ENCODE measurements at places on chromosomes 2 and 18. TPM values are rescaled to one million over a fixed set of nuclear protein-coding genes. Genes with fewer than 3 reads are reported as not detected.

The LHCGR gene
- total RNA-seq: not detected

The SLC16A14 gene
- total RNA-seq: 0.37 TPM

The NYAP2 gene
- total RNA-seq: 0.05 TPM

The LCT gene
- total RNA-seq: 0.29 TPM

The FAP gene
- not detected for total RNA-seq

The OBSL1 gene
- total RNA-seq: 0.83 TPM

The CDKL4 gene
- total RNA-seq: not detected

The COL3A1 gene
- not detected for total RNA-seq

The UGT1A3 gene
- total RNA-seq: not detected

The ZNF519 gene
- total RNA-seq: 25.0 TPM

The NEU4 gene
- 1.4 TPM for total RNA-seq

The COL6A3 gene
- 17.3 TPM for total RNA-seq

The ZC3H8 gene
- total RNA-seq: 23.6 TPM

The CPLX4 gene
- total RNA-seq: not detected

The ABCG5 gene
- not detected for total RNA-seq

The PLCD4 gene
- 0.24 TPM for total RNA-seq

The CDK15 gene
- not detected for total RNA-seq

The PRSS56 gene
- total RNA-seq: not detected

The RBMS1 gene
- total RNA-seq: 55.1 TPM

The PSMA8 gene
- 1.9 TPM for total RNA-seq

The STPG4 gene
- total RNA-seq: not detected

The IL37 gene
- not detected for total RNA-seq

The ACTG2 gene
- total RNA-seq: 0.22 TPM

The AOX1 gene
- 0.84 TPM for total RNA-seq

The DNAJC10 gene
- total RNA-seq: 50.9 TPM

The XDH gene
- total RNA-seq: 0.07 TPM

The SOWAHC gene
- total RNA-seq: 0.99 TPM

The SERPINB11 gene
- not detected for total RNA-seq

The GAREM2 gene
- 1.4 TPM for total RNA-seq

The PROC gene
- not detected for total RNA-seq

The ZAP70 gene
- 164 TPM for total RNA-seq

The DCDC2C gene
- not detected for total RNA-seq

The SLC30A3 gene
- 1.5 TPM for total RNA-seq

The CTLA4 gene
- 132 TPM for total RNA-seq

The TEKT4 gene
- not detected for total RNA-seq

Measured in activated T-cell treated with anti-CD3 and anti-CD28 coated beads, Interleukin-2, amount 50 U/mL, for 72 hours (primary cell).